H7 (cell line): ENCODE measurements at places on chromosomes 16 and 17.
A peak's percentile ranks its signal among the peaks of the same experiment; 100 is the strongest.

- DNase-seq, result no peak
These were observed 22.7 kb upstream of the CYTH1 start for GRCh38 chr17:78804777-78805176.

DNA sequence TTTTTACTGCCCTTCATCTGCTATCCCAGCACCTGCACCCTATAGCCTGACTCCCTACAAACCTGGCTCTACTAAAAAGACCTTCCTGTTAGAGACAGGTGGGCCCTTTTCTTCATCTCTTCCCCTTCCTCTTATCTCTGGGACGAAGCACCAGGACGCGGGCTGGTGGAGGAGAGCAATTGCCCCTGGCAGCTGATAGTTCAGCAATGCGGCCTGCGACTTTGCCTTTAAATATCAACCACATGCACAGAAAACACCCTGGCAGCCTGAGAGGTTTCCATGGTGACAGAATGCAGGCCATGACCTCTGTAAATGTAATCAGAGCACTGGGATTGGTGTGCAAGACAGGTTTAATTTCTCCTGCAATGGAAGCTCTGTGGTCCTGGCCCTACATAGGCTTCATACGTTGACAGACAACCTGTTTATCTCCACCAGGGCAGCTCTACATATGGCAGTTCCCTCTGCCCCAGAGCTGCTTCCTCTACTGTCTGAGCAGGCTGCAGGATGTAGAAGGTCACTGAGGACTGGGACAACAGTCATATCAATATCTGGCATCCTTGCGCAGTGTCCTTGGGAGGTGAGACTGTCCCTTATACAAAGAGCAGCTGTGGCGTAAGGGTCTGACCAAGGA is 10.0 kb upstream of the SKAP1 start:
- DNase-seq, result no peak

DNA sequence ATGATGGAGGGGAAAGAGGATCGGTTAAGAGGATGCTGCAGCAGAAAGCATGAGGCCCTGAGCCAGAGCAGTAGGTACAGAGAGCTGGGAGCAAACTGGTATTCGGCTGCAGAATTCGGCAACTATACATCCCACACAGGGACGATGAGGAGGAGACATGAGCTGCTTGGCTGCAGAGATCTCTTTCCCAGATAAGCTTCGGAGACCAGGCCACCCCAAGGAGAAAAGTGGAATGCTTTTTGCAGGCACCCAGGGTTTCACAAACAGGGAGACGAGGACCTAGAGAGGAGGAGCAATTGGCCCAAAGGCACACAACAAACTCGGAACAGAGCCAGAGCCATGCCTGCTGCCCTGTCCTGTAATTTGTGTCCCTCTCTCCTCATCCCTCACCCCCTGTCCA is 62.0 kb downstream of the TMEM132E start:
- no peak for DNase-seq

GRCh38 chr17:64504769-64505339 is 1.2 kb downstream of the DDX5 start:
- DNase-seq, result no peak

DNA sequence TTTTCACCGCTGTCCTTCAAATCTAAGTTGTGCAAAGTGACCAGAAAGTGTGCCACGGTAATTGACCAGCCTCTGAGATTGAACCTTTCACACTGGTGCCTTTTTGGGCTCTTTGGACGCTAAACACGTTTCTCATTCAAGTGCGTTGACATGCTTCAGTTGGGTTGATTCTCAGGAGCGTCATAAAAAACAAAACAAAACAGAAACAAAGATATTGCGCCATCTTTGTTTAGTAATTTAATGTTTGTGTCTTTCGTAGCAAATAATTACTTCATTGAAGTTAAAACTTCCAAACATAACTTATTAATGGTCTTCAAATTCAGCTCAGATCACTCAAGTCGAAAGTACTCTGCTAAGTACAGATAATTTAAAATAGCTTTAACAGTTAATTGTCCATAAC is 80.2 kb downstream of the OR1D5 start:
- DNase-seq, result no peak

GRCh38 chr16:2520097-2520783 is at the start of gene AMDHD2:
Gene AMDHD2, plus strand, starts transcription at chr16:2520371. Its CDS starts 88 bp downstream, at chr16:2520459.
- peak; percentile 99 for DNase-seq

GRCh38 chr16:69880640-69881133 is 70.4 kb upstream of the CLEC18A start:
- no peak for DNase-seq

DNA sequence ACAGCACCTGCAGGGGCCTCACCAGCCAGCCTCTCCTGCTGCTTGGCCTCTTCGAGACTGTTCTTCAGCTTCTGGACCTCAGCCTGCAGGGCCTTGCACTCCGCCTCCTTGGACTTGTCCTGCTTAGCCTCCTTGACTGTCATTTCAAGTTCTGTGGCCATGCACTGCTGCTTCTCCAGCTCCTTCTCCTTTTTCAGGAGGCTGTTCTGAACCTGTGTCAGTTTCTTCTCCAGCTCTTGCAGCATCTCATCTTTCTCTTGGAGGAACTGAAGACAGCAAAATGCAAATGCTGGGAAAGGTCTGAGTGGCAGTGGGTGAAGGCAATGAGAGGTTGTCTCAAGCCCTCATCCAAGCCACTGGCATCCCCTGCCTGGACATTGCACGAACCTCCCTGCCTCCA is 39.1 kb downstream of the DHX38 start:
- no peak for DNase-seq

GRCh38 chr17:73791121-73791520 is 146.9 kb upstream of the SDK2 start:
- DNase-seq, result no peak

- no peak for DNase-seq
These were observed 21.1 kb upstream of the NSMCE1 start for GRCh38 chr16:27289669-27290068.

GRCh38 chr16:31224092-31224955 is 7.4 kb upstream of the PYDC1 start:
- DNase-seq, result peak; percentile 61
